ENCODE measurements at places on chromosomes 2 and 18. TPM values are rescaled to one million over a fixed set of nuclear protein-coding genes. Genes with fewer than 3 reads are reported as not detected.

SPATA3 gene
- not detected for total RNA-seq

TYW5 gene
- 7.8 TPM for total RNA-seq

MIB1 gene
- 47.0 TPM for total RNA-seq

CHST9 gene
- total RNA-seq, result not detected

TWIST2 gene
- 15.8 TPM for total RNA-seq

Measured in fibroblast of the aortic adventitia (primary cell).